ENCODE measurements at places on chromosomes 16 and 17.

DNA sequence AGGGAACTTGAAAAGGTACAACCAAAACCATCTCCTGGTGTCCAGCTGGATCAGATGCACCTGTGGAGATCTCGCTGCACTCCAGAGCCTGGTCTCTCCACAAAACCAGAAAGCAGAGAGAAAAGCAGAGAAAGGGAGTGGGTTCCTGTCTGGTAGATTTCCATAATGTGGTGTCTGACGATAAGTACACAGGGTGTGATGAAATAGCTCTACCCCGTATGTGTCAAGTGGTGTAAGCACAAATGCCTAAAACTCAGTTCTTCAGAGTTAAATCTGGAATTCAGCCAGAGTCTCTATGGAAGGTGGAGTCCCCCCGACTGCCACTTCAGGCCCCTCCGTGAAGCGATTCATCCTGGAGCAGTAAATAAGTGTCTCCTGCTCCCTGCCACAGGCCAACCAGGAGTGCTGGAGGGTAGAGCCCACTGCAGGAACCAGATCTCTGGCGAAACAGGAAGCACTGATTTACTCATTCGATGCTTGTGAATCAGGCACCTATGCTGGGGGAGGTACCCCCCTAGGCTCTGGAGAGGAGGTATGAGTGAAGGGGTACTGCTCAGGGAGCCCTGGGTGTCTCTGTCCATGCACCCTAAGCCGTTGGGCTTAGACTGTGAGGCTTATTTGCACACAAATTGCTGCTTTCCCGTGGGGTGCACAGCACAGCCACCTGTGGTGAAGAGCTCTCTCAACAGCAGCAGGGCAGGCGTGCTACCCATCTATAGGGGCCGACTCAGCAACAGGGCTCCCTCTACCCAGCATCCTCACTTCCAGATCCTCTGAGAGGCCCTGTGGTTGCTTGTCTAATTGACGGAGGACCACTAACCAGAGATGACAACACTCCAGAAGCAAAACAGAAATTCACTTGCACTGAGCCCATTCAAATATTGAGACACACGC lies 97.1 kb upstream of the MYOCD start:
- DNase-seq = no peak

- no peak for DNase-seq
Measured at GRCh38 chr17:4594931-4595684, 10.8 kb downstream of the SMTNL2 start.

GRCh38 chr16:31134625-31135534 lies 647 bp downstream of the PRSS8 start:
- DNase-seq = no peak

- DNase-seq = no peak
Measured at GRCh38 chr16:81491541-81492188, 47.1 kb downstream of the CMIP start.

DNA sequence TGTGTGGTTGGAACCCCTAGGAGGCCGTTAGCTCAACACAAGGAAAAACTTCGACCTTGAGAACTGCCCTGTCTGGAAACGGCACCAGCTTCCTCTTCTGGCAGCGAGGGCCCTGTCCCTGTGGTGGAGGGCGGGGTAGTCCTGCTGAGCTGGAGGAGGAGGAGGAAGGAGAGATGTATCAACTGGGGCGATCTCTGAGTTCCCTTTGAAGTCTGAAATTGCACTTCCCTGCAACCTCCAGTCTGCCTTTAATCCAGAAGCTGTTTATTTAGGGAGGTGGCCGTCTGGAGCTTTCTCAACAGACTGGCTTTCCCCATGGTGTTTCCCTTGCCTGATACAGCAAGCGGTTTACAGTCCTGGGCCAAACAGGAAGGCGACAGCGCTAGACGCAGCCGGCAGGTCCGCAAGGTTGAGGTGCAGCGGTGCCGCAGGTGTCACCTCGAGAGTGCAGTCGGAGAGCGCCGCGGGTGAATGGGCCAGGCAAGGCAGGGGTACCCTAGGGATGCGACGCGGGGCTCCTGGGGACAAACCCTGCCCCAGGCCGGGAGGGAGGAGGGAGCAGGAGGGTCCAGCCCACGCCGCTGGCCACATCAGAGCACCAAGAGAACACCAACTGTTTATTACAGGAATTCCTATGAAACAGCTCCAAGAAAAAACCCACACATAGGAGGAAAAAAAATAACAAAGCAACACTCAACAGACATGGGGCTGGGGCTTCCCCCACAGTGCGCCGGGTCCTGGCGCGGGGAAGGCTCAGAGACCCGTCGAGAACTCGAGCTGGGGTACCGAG lies 11.4 kb upstream of the MRPS23 start:
- no peak for DNase-seq

- DNase-seq = no peak
Measured at GRCh38 chr16:31350275-31351005, 4.5 kb upstream of the ITGAX start.

- DNase-seq = no peak
Measured at GRCh38 chr16:46889942-46890300, 5.8 kb downstream of the GPT2 start.

- no peak for DNase-seq
Measured at GRCh38 chr16:61237884-61238485, 798.3 kb downstream of the CDH8 start.

DNA sequence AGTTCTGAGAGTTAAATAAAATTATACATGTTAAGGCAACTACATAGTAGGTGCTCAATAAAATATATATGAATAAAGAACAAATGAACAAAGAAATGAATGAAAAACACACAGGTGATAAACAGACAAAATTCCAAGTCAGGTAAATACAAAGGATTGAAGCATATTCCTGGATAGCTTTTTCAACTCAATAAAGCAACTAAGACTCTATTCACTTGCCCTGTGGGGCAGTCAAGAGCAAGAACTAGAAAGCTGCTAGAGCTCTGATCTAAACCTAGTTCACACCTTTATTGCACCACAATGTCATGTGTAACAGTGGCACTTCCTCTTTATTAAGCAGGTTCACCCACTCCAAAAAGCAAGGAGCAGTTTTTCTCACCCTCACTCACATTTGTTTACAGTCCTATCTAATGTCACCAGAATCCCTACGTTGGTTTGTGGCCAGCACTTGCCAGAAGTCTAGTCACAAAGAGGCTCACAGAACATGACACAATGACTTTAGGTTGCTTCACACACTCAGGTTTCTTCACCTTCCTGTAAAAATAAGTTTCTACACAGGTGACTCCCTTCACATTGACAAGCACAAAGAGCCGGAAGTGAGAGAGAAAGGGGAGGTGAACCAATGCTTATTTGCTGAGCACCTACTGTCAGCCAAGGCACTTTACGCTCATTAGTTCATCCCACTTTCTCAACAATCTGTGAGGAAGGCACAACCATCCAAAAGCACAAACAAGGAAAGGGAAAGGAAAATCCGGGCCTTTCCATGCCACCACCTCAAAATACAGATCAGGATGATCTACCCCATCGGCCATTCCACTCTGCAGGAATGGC lies 70.8 kb downstream of the XPO6 start:
- DNase-seq = no peak

DNA sequence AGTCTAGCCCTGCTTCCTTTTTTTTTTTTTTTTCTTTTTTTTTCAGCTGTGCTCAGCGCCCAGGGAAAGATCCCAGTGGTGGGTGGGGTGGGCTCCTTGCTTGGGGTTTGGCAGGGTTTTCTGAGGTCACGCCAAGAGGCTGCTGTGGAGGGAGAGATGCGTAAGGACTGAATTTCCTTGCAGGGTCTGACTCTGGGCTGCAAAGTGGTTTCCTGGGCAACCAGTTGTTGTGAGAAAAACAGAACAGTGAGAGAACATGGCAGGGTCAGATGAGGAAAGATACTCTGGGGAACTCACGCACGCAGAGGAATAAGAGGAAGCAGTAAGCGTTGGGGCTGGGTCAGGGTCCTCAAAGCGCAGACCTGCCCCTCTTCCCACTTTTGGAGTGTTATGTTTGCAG lies 119.5 kb downstream of the IRF8 start:
- DNase-seq = no peak

DNA sequence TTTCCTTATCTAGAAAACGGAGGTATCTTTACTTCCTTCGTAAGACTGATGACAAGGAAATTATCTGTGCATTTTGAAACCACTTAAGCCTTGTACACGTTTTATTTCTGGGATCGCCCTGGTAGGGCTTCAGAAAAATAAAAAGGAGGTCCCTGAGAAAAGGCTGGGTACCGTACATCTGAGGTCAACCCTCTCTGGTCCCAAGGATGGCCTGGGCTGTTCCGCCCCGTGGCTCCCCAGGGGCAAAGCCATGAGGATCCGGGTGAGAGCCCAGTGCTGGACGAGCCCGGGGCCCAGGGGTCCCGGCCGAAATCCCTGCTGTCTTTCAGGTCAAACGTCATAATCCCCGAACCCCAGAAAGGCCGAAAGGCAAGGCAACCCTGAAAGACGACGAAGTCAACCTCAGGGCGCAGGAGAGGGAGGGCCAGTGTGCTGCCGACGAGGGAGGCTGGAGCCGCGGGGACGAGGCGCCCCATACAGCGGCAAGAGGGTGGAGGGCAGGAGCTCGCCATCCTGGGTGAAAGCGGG lies 656 bp upstream of the FUS start:
- no peak for DNase-seq

- no peak for DNase-seq
Measured at GRCh38 chr16:54050459-54051210, 236.0 kb downstream of the IRX3 start.

DNA sequence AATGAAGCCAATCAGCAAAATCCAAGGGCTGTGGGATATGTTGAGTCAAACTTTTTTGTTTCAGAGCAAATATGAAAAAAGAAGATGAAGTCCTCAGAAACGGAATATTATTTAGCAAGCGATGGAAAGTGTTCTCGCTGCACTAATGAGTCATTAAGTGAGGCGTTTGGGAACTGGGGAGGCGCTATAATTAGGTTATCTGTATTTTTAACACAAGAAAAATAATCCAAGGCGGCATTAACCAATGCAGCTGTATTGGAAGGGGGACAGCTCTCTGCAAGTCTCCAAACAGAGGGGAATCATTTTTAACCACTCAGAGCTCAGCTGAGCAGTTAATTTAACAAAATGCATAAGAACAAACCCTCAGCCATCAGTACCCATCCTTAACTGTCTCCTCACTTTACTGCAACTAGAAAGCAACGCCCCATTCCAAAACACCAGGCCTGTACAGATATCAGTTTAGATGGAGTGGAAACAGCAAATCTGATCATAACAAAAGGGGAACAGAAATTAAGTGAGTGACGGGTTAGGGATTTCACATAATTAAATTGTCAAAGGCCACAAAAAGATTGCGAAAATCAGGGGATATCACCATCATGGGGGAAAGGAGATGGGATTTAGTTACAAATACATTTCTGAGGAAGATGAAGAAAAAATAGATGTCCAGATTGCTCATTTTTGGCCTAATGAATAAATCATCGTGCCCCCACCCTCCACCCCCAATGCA lies 211.0 kb upstream of the TOX3 start:
- no peak for DNase-seq

GRCh38 chr17:43543771-43544575 lies 2.2 kb downstream of the ETV4 start:
- no peak for DNase-seq

DNA sequence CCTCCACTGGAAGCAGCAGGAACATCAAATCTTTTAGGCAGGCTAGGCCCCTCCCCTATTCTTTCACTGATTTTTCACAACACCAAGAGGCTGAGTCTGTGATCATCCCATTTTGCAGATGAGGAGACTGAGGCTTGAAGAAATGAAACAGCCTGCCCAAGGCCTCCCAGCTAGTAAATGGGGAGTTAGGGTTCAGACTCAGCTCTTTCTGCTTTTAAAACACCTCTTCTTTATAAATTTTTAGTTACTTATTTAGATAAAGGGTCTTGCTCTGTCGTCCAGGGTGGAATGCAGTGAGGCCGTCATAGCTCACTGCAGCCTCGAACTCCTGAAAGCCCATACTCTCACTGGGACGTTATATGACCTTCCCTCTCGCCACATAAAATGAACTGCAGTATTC lies 82.2 kb downstream of the BMERB1 start:
- DNase-seq = no peak

GRCh38 chr16:50490828-50491227 lies 57.4 kb upstream of the NKD1 start:
- no peak for DNase-seq

DNA sequence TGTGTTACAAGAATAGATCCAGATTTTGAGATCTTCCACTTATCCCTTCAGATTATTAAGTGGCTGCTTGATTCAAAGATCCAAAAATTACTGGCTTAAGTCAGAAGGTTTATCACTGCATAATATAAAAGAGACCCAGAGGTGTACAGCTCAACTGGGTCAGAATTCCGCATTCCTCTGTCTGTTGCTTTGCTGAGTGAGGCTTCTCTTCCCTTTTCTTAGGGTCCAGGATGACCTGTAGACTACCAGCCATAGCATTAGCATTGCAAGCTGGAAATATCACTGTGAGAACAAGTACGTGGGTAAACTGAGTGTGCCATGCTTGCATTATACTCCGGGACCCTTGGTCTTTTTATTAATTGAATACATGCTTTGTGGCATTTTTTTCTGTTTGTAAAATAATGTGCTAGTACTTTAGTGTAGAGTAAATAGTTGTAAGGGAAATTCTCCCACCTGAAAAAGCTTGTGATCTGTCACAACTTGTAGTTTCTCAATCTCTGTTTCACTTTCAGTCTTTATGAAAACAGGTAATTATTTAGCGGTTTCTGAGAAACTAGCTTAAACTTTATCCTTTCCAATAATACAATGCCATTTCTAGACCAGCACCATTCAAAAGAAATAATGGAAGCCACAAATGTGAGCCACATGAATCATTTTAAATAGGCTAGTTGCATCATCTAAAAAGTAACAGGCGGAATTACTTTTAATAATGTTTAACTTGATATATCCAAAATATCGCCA lies 61.6 kb downstream of the TNRC6C start:
- no peak for DNase-seq

GRCh38 chr17:39110435-39111136 lies 40.9 kb downstream of the PLXDC1 start:
- DNase-seq = no peak

GRCh38 chr17:58061672-58062071 lies 21.5 kb upstream of the DYNLL2 start:
- no peak for DNase-seq

DNA sequence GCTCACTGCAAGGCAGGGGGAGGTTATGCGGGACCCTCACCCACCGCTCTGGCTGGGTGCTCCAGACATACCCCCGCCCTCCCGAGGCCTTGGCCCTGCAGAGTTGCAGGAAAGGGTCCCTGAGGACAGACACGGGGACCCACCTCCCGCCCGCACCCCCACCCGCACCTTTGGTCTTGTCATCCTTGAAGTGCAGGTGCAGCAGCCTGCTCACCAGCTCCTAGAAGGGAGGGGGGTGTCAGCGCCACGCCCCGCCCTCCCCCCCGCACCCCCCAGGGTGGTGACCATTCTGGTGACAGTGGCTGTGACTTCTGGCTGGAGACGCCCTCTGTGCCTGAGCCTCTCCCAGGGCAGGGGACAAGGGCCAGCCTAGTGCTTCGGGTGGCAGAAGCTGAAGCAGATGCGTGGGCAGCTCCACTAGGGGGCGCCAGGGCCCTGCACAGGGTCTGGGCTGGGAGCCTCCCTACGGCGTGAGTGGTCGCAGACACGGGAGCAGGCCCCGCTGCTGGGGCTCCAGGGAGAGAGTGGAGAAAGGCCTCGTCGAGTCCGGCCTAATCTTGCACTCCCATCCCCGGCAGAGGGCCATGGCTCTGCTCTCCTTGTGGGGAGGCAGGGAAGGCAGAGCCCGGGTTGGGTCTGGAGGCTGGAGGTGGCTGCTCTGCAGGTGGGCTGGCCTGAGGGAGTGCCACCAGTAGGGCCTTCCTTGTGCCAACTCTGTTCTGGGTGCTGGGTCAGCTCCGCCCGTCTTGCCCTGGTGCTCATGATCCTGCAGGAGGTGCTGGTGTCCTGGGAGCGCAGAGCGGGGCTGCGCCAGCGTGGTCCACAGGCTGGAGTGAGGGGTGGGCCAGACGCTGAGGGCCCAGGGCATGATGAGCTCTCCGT lies 2.7 kb downstream of the CENPX start:
- no peak for DNase-seq
